ENCODE measurements at places on chromosomes 6 and 20.

GRCh38 chr6:37501632-37502491 lies 2.2 kb upstream of the CCDC167 start:
- DNase-seq, result no peak

- DNase-seq, result peak; percentile 56
Measured at GRCh38 chr6:159098636-159099106, 53.9 kb upstream of the TAGAP start.

DNA sequence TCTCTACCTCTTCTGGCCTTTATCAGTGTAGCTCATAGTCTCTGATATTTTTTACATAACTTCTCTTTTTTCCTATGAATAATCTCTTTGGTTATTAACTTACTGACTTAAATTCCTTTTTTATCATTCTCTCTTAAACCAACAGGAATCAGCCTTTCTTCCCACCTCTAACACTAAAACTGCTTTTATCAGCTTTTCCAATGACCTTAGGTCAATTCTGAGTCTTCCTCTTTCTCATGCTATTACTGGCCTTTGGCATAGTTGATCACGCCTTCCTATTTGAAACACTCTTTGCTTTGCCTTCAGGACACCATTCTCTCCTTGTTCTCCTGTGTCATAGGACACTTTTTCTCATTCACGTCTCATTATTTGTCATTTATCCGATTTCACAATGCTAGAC lies 8.1 kb upstream of the HINT3 start:
- no peak for DNase-seq

GRCh38 chr6:97460394-97461080 lies 177.5 kb upstream of the MMS22L start:
- no peak for DNase-seq

- DNase-seq, result no peak
Measured at GRCh38 chr6:151179321-151179720, 60.4 kb upstream of the AKAP12 start.

DNA sequence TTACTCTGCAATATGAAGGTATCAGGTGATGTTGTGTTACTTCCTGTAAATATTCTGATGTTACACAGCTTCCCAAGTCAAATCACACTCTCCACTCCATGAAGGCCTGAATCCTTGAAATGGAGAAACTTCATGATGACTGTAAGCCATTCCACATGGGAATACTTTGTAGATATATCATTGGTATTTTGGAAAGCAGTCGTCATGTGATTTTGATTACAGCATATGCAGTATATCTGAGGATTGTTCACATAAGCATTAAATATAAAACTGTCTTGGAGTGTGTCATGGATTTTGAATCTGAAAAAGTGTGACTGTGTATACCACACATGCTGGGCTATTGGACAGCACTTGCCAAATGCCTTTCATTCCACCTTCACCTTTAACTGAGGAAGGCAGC lies 118.3 kb upstream of the EXOC2 start:
- DNase-seq, result no peak

- DNase-seq, result no peak
Measured at GRCh38 chr6:69835414-69836179, 30.8 kb upstream of the COL19A1 start.

DNA sequence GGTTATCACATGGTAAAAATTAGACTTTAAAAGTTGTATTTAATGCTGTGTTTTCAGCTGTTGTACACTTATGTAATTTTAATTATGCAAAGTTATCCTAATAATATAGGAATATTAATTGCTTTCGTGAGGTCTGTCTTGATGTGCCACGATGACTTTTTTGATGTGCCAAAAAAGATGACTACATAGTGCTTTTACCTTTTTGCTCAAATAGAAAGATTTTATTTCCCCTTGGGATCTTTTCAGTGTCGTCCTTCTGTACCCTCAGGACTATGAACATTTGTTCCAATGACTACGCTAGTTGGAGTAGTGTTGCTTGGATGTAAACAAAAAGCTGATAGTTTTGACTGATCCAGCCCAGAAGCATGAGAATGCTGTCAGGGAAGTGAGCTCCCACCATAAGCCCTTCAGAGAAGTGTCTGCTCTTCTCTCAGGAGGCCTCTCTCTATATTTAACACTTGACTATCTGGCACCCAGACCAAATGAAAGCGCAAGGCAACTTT lies 1.2 kb upstream of the CD164 start:
- DNase-seq, result no peak

DNA sequence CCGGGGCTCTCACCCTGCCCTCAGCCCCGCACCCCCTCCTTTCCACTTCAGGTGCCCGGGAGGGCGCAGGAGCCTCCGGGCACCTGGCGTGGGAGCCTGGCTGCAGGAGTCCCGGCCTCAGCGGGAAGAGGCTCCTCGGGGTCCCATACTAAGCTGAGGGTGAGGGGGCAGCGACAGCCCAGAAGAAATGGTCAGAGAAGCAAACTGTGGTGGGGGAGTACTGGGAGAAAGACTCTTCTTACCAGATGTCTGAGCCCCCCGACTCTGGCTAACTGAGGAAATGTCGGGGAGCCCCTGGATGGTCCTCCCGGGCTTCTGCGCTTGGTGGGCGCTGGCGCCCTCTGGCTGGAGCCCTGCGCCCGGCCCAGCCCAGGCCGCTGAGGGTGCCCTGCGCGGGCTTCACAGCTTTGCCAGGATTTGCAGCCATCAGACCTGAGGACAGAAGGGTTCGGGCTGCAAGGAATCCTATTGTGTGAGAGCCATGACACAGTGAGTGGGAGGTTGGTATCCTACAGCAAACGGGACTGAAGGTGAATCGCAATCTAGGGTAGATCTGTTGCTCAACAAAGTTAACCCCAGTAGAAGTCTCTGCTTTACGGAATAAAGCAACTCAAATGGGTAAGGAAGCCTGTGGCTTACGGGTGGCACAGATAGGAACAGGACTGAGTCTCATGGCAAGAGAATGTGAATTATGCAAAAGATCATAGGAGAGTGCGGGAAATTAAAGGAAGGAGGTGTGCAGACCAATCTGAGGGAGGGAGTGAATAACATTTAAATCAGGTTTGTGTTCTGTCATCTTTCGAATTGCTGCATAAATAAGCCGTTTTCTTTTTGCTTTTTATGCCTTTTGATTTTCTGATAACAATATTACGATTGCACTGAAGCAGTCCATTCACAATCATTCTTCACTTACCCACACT lies 639 bp upstream of the RCAN2 start:
- no peak for DNase-seq

- no peak for DNase-seq
Measured at GRCh38 chr20:32976746-32977145, 27.5 kb downstream of the SUN5 start.

DNA sequence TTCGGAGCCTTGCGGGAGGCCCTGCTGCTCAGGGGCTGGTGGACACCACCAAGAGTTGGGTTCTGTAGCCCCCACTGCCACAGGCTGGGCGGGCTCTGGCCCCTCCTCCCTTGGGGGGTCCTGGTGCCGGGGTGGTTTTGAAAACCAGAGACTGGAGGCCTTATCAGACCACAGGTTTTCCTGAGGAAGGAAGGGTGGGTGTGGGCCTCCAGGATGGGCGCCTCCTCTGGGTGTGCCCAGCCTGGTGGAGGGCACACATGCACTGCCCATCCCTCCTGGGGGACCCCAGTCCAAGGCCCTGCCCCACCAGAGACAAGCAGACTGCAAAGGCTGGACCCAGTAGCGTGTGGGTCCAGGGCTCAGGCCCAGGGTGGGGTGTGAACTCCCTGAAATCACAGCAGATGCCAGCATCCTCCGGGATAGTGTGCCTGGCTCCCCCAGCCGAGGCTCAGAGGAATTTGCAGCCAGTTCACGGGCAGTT lies 13.5 kb upstream of the ZBTB46 start:
- DNase-seq, result no peak

DNA sequence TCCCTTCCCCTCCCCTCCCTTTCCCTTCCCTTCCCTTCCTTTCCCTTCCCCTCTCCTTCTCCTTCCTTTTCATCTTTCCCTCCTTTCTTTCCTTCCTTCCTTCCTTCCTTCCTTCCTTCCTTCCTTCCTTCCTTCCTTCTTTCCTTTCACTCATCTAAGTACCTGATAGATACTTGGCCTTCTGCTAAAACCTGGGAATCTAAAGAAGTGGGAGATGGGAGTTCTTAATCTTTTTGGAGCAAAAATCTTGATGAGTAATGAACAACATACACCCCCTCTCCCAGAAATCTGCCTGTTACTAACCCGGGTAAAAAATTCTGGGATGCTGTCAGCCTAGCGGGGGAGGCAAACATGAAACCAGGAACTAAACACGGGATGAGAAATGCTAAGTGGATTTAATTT lies 100.7 kb downstream of the VEGFA start:
- DNase-seq, result no peak

GRCh38 chr6:3377536-3378397 lies 79.1 kb downstream of the SLC22A23 start:
- no peak for DNase-seq

- DNase-seq, result no peak
Measured at GRCh38 chr6:39855356-39855995, 63.3 kb downstream of the DAAM2 start.

- DNase-seq, result no peak
Measured at GRCh38 chr6:15284743-15285142, 38.9 kb downstream of the JARID2 start.

- no peak for DNase-seq
Measured at GRCh38 chr20:43903953-43904826, 10.5 kb upstream of the TOX2 start.

GRCh38 chr6:97269821-97270220 lies 13.2 kb downstream of the MMS22L start:
- no peak for DNase-seq

DNA sequence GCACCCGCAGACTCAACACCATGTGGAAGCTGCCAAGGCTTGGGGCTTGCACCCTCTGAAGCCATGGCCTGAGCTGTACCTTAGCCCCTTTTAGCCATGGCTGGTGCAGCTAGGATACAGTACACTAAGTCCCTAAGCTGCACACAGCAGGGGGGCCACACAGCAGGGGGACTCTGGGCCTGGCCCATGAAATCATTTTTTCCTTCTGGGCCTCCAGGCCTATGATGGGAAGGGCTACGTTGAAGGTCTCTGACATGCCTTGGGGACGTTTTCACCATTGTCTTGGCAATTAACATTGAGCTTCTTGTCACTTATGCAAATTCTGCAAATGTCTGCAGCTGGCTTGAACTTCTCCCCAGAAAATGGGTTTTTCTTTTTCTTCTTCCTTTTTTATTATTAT lies 103.3 kb downstream of the SLC16A10 start:
- no peak for DNase-seq

DNA sequence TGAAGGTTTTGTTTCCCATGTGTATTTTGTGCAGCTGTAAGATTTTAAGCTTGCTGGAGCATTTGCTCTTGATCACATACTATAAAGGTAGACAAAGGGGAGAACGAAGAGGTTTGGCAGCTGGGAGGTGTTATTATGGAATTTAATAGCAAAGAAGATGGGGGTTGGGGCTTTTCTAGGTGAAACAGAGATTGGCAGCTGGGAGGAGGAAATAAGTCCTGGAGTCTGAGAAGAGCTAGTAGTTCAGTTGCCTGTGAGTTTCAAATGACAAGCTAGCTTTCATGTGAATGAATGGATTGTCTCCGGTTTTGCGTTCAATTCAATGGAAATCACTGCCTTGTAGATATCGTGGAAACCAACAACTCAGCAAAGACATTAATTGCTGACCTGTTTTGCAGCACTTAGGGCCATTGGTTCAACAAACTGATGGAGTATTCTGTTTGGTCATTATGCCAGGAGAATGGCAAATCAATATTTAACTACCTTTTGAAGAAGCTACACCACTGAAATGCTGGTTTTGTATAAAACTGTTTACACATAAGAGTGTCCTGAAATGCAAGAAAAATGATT lies 38.1 kb upstream of the FLRT3 start:
- no peak for DNase-seq

DNA sequence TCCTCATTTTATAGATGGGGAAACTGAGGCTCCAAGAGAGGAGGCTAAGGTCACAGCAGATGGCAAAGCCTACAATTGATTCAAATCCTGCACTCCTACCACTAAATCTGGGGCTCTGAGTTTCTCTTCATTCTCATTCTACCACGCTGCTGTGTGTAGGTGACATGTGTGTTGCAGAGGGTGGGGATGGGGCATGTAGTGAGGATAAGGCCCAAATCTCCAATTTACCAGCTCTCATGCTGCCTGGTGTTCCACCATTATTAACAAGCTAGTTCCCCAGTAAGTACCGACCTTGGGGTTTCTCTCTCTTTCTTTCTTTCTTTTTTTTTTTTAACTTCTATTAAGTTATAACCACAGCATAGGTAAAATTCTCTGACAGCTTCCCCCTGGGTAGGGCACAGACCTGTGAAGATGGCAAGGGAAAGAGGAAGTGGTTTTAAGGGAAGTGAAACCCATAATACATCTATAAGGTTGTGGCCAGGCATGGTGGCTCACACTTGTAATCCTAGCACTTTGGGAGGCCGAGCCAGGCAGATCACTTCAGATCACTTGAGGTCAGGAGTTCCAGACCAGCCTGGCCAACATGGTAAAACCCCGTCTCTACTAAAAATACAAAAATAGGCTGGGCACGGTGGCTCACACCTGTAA lies 13.0 kb upstream of the MATN4 start:
- no peak for DNase-seq

GRCh38 chr6:127288705-127289104 lies 22.0 kb downstream of the RNF146 start:
- no peak for DNase-seq

DNA sequence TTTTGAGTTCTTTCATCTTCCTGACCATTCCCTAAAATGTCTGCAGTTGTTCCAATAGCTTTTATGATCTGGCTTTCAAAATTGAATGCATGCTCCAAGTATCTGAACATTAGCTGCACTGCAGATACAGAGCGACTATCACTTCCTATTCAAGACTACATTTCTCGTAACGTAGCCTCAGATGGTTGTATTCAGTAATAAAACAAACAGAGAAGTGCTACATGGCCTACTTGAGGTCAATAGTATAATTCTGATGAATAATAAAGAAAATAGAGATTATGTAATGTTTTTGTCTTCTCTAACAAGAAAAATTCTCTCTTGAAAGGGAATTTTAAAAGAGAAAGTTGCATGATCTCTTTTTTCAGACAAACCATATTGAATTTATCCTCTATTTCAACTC lies 333.9 kb upstream of the IRAK1BP1 start:
- DNase-seq, result no peak

DNA sequence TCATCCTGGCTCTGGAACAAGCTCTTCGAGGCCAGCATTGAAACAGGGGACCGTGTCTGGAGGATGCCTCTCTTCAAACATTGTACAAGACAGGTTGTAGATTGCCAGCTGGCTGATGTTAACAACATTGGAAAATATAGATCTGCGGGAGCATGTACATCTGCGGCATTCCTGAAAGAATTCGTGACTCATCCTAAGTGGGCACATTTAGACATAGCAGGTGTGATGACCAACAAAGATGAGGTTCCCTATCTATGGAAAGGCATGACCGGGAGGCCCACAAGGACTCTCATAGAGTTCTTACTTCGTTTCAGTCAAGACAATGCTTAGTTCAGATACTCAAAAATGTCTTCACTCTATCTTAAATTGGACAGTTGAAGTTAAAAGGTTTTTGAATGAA lies 3.6 kb upstream of the CDKN1A start:
- no peak for DNase-seq

DNA sequence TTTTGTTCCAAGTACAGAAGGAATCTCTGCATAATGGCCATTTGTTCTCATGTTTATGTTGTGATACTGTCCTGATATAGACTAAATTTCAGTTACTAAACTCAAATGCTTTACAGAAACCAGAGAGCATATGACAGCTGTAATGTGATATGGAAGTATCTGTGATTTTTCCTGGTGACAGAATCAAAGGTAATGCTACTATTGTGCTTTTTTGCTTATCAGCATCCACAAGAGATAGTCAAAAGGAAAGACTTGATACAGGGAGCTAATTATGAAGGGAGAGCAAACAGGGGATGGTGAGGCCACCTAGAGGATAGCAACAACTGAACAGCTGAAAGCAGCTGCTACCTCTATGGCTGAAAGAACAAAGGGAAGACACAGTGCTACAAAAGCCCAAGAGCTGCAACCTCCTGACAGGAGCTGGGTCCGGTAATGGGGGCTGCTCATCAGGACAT lies 181.4 kb downstream of the PHF3 start:
- DNase-seq, result no peak
